ENCODE measurements at places on chromosomes 1 and 21. TPM values are rescaled to one million over a fixed set of nuclear protein-coding genes. Genes with fewer than 3 reads are reported as not detected.

DNA sequence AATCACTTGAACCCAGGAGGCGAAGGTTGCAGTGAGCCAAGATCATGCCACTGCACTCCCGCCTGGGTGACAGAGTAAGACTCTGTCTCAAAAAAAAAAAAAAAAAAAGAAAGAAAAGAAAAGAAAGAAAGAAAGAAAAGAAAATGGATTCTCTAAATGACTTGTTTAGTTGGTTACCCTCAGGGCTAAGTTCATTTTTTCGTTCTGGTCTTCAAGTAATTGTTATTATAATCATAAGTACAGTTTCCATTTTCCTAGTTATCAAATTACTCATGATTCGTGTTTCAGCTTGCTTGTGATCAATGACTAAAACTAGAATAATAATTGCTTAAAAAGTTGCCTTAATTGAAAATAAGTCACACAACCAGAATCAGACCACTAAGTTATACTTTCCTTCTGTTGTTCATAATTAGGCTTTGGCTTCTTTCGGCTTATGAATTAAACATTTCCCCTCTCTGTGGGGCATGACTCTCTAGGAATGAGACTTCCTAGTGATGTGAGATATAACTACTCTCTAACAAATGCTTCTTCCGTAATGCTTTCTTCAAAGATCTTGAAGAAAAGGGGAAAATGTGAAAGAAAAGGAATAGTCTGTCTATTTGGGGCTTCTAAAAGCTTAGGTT is 9.6 kb upstream of the RLF start:
- H3K36me3 ChIP-seq = no peaks in the 10 kb centered on the region
- no peaks in the 10 kb centered on the region for H3K27me3 ChIP-seq
- no peaks in the 10 kb centered on the region for H3K4me1 ChIP-seq
- no peak for DNase-seq
- H3K4me3 ChIP-seq = no peak overlapping the region
- H3K27ac ChIP-seq = no peak overlapping the region

DNA sequence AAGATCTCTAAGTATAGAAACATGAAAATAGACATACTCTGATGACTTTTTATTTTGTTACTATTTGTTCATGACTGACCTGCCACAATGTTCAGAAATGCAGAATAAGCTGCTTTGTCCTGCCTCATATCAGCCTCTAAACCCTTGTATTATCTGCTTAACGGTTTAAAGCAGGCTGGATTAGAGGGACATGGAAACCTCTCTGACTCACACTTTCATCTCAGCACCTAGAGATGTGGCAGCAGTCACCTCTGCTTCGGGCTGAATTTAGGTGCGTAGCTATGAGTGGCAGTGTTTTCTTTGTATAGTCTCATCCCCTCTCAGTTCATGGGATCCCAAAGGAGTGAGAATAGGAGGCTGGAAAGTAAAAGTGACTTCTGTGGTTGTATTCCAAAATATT is 255.4 kb downstream of the RGS7 start:
- H3K27me3 ChIP-seq = no peaks in the 10 kb centered on the region
- H3K36me3 ChIP-seq = no peaks in the 10 kb centered on the region
- DNase-seq = no peak
- no peak overlapping the region for H3K27ac ChIP-seq

DNA sequence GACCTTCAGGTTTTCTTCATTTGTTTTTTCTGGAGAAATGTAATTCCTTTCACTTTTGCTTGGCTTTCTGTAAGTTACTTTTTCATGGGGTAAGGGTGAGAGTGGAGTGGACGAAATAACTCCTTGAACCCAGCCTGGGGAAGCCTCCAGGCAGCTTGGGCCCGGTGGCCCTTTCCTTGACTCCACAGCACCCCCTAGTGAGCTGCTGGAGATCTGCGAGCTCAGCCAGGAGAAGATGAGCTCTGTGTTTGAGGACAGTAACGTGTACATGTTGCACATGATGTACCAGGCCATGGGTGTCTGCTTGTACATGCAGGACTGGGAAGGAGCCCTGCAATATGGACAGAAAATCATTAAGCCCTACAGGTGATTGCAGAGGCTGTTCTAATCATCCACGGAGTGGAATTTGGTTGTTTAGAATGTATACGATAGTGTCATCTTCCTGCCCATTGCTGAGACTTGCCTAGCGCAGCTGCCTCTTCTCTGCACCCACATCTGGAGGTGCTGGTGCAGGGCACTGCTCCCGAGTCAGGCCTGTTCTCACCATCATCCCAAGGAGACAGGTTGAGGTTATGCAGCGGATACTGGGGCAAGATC is 51.0 kb downstream of the SMYD2 start:
- no peaks in the 10 kb centered on the region for H3K36me3 ChIP-seq
- H3K27me3 ChIP-seq = no peaks in the 10 kb centered on the region
- H3K4me3 ChIP-seq = no peak overlapping the region
- no peaks in the 10 kb centered on the region for H3K4me1 ChIP-seq
- DNase-seq = no peak
- H3K27ac ChIP-seq = no peak overlapping the region

DNA sequence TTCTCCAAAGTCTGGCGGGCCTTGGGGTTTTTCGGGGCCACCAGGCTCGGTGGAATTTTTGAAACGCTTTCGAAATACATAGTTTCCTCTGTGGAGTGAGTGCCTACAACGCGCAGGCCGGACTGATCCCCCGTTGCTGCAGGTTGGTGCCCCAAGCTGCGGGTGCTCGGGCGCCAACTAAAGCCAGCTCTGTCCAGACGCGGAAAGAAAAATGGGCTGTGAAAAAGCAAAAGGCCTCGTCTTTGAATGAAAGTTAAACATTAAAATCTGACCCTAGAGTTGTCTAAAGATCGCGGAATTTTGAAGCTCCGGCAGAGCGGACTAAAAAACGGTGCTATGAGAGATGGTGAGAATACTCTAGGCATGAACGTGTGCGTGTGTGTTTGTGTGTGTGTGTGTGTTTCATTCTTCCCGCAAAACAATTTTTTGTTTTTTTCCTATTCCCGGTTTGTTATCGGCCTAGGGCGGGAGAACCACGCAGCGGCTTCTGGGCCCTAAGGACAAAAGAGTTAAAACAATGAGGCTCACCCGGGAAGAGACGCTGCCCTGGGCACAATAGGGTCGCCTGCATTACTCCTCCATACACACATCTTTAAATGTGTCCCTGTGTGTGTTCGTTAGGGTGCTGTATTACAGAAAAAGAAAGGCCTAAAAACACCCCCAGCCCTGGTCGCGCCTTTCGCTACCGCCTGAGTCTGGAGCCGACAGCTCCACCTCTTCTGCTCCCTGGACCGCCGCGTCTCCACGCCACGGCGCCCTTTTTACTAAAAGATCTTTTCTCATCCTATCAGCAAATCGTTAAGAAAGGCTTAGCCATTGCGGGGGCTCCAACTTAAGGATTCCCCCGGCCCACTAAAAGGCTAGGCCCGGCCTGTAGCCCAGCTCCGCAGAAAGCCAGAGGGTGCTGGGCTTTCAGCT is 3.2 kb downstream of the TBX15 start:
- no peak for DNase-seq
- H3K4me1 ChIP-seq = no peaks in the 10 kb centered on the region
- no peaks in the 10 kb centered on the region for H3K27me3 ChIP-seq
- H3K27ac ChIP-seq = no peak overlapping the region
- H3K36me3 ChIP-seq = no peaks in the 10 kb centered on the region

- H3K36me3 ChIP-seq = no peaks in the 10 kb centered on the region
- no peak overlapping the region for H3K27ac ChIP-seq
- DNase-seq = no peak
- H3K27me3 ChIP-seq = no peaks in the 10 kb centered on the region
Measured at GRCh38 chr1:101310506-101310905, 73.7 kb downstream of the S1PR1 start.

DNA sequence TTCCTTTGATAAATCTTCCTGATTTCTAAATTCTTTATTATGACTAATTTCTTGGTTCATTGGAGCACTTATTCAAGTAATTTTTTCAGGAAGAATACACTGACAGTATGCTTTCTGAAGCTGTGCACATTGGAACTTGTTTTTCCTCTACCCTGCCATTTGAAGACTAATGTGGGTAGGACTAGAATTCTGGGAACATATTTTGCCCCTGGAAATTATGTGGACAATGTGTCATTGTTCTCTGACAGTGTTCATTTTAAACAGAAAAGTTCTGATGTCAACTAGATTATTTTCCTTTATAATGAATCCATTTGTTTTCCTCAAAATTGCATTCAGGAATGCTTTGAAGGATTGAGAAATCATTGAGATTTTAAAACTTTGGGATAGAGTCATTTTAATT is 34.8 kb upstream of the ST6GALNAC5 start:
- no peaks in the 10 kb centered on the region for H3K4me1 ChIP-seq
- no peak for DNase-seq
- H3K27ac ChIP-seq = no peak overlapping the region
- no peak overlapping the region for H3K4me3 ChIP-seq
- no peaks in the 10 kb centered on the region for H3K36me3 ChIP-seq

DNA sequence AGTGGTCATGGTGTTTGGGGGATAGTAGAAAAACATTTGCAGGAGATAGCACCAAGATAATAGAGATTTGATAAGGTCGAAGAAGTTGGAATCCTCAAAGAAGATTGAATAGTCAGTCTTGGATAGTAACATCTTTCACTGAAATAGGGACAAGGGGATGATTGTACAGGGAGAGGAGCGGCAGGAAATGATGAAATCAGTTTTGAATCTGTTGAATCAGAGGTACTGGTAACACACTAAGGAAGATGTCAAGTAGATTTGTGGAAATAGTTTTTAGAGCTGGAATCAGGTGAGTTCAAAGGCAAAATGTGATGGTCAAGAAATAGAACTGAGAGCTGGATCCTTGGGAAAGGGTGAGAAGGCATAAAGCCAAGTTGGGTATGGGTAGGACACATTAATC is 26.5 kb downstream of the CAP1 start:
- H3K4me3 ChIP-seq = no peak overlapping the region
- no peak overlapping the region for H3K27ac ChIP-seq
- no peaks in the 10 kb centered on the region for H3K4me1 ChIP-seq
- H3K27me3 ChIP-seq = no peaks in the 10 kb centered on the region
- DNase-seq = no peak
- H3K36me3 ChIP-seq = peaks cover 33% of the 10 kb centered on the region

DNA sequence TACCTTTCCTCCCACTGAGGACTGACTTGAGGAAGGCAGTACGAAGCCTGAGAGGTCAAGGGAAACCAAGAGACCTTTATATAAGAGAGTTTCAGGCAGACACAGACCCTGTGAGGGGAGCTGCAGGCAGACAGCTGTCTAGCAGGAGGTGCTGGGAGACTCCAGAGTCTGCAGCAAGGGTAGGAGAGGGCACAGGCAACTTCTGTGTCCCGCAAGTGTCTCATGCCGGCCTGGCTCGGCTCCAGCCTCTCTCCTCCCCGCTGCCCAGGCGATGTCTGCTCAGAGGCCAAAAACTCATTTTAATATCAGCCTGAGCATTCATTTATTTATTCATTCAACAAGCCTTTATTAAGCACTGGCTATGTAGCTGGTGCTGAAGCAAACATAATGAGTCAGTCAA is 83.0 kb downstream of the KIRREL1 start:
- H3K27me3 ChIP-seq = no peaks in the 10 kb centered on the region
- no peak overlapping the region for H3K4me3 ChIP-seq
- H3K4me1 ChIP-seq = no peaks in the 10 kb centered on the region
- DNase-seq = no peak

DNA sequence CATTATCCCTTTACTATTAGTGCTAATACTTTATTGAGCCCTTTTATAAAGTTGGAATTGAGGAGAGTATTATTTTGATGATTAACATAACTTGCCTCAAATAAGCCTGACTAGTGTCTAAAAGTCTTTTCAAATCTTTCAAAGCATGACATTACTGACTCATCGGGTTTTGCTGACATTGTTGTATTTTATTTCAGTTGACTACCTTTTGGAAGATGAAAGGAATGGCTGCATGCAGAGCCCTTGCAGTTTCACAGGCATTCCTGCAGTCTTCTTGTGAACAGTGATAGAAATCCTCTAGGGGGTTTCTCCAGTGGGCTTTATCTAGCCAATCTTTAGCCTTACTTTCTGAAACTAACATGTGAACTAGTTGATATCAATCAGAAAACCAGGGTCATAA is 43.0 kb upstream of the TMEM61 start:
- H3K27ac ChIP-seq = no peak overlapping the region
- no peaks in the 10 kb centered on the region for H3K36me3 ChIP-seq
- H3K4me3 ChIP-seq = no peak overlapping the region
- no peaks in the 10 kb centered on the region for H3K27me3 ChIP-seq
- no peak for DNase-seq
- peaks cover 1% of the 10 kb centered on the region for H3K4me1 ChIP-seq

DNA sequence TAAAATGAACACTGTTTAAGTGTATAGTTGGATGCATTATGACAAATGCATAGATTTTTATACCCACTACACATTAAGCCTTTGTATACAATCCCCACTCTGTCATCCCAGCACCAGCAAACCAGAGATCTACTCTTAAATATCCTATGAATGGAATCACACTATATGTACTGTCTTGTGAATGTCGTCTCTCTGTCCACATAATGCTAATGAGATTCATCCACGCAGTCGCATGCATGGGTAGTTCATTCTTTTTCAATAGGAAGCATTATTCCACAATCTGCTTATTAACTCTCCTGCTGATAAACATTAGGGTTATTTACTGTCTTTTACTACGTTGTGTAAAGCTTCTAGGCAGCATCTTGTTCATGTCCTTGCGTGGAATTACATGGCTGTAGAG is 892.3 kb downstream of the LTN1 start:
- H3K27me3 ChIP-seq = no peaks in the 10 kb centered on the region
- H3K4me1 ChIP-seq = no peaks in the 10 kb centered on the region
- H3K4me3 ChIP-seq = no peak overlapping the region
- no peak for DNase-seq
- H3K36me3 ChIP-seq = no peaks in the 10 kb centered on the region

DNA sequence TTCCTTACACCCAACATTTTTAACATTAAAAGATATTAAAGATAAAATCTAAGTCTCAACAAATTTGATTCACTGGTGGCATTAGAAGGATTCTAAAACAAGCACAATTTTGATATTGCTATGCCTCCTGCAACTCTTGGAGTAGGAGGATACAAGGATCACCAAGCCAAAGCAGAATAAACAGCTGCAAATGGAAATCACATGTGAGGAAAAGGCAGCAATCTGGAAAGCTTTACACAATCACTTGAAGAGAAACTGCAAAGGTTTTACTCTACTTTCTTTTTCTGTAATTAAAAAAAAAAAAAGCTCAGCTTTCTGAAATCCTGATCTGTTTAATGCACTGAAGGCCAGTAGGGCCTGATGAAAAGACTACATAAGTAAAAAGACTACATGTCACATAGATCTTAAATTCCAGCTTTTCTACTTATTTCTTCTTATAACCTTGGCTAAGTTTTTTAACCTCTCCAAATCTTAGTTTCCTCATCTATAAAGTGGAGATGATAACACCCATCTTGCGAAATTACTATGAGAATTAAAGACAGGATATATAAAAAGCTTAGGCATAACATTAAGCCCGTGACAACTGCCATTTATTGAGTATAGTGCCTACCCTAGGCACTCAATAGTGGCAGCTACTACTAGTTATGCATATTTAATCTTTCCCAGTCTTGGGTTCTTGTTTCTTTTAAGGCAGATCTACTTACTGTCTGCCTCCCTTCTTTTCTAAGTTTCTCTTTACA is 73.5 kb downstream of the EPS15 start:
- H3K27ac ChIP-seq = no peak overlapping the region
- no peak overlapping the region for H3K4me3 ChIP-seq
- H3K4me1 ChIP-seq = no peaks in the 10 kb centered on the region
- DNase-seq = no peak
- H3K36me3 ChIP-seq = no peaks in the 10 kb centered on the region

Gene LGR6
- 35.6 TPM for total RNA-seq

Gene OLFML2B
- total RNA-seq = 31.9 TPM

Gene PADI6
- not detected for total RNA-seq

Gene GPR37L1
- 0.06 TPM for total RNA-seq

Gene MFAP2
- total RNA-seq = 65.3 TPM

Measured in aorta (tissue), 5 donors.